ENCODE measurements at places on chromosomes 4 and X.

DNA sequence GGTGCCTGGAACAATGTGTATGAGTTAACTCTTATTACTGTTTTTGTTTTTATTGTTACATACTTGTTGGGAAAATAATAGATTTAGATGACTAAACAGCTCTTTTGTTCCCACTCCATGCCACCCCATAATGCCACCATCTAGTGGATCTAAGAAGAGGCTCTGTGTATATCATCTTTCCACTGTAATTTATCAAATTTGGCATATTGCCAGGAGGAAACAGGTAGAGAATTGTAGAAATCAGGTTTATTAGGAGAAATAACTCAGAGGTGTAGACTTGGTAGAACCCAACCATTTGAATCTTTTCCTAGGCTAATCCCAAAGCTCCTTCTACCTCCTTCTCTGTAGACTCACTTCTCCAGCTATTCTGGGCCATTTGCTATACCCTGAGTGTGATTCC lies 150.6 kb downstream of the GATB start:
- no peak for DNase-seq

GRCh38 chr4:150139297-150139865 lies 61.1 kb downstream of the DCLK2 start:
- DNase-seq: no peak

DNA sequence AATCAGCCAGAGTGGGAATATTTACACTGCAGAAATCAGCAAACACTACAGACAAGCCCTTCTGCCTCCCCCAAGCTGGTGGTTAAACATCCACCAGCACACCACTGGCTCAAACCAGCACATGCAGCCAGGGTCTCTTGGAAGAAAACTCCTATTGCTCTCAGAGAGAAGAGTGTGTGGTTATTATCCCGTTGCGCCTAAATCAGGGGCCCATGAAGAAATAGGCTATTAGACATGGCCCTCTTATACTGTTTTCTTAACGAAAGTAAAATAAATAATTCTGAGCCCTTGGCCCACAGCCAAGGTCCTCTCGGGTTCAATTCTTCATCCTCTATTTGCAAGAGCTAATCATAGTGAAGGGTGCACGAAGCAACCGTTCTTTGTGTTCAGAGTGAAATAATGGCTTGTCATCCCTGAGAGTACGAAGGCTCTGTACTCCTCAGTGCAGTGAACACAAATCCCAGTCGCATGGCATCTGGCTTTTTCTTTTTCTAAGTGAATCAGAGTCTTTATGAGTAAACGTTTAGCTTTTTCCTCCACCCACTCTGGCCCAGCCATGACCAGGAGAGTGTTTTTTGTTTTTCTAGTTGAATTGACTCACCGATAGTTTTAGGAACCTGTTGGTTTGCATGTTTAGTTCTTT lies 33.4 kb upstream of the RBM47 start:
- no peak for DNase-seq

- peak; percentile 22 for DNase-seq
Measured at GRCh38 chr4:75723163-75724065, 963 bp upstream of the USO1 start.

DNA sequence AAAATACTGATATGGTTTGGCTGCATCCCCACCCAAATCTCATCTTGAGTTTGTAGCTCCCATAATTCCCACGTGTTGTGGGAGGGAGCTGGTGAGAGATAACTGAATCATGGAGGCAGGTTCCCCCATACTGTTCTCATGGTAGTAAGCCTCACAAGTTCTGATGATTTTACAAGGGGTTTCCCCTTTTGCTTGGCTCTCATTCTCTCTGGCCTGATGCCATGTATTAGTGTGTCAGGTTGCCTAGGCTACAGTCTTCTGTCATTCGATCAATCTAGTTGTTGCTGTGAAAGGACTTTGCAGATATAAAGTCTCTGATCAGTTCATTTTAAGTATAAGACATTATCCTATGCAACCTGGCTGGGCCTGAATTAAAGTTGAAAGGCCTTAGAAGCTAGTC lies 209.3 kb upstream of the MAOA start:
- DNase-seq: no peak

GRCh38 chr4:86955888-86956451 lies 21.2 kb downstream of the AFF1 start:
- DNase-seq: no peak

DNA sequence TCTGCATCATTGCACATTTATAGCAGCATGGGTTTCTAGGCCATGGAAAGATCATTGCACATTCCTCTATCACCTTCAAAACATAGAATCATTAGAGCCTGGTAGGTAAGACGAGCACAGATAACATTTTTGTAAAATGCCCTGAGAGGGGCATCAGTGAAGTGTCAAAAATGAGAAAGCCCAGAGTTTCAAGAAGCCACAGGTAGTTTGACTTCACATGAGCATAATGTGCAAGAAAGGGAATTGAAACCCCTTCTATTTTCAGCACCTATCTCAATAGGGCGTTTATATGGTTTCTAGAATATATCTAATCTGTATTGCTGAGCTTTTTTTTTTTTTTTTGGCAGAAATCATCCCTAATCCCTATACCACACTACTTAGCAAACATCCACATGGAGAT lies 2441.7 kb downstream of the ARAP2 start:
- DNase-seq: no peak

DNA sequence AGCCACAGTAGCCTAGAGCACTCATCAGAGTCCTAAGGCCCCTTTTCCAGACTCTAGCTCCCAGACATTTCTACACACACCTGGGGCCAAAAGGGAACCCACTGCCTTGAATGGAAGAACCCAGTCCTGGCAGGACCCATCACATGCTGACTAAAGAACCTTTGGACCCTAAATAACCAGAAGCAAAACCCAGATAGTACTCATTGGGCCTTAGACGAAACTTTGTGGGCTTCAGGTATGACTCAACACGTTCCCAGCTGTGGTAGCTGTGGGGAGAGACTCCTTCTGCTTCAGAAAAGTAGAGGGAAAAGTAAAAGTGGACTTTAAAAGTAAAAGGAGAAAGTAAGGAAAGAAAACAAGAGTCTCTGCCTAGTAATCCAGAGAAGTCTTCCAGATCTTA lies 311.5 kb downstream of the OPHN1 start:
- no peak for DNase-seq

- DNase-seq: no peak
Measured at GRCh38 chr4:42225286-42225685, 72.8 kb upstream of the BEND4 start.

DNA sequence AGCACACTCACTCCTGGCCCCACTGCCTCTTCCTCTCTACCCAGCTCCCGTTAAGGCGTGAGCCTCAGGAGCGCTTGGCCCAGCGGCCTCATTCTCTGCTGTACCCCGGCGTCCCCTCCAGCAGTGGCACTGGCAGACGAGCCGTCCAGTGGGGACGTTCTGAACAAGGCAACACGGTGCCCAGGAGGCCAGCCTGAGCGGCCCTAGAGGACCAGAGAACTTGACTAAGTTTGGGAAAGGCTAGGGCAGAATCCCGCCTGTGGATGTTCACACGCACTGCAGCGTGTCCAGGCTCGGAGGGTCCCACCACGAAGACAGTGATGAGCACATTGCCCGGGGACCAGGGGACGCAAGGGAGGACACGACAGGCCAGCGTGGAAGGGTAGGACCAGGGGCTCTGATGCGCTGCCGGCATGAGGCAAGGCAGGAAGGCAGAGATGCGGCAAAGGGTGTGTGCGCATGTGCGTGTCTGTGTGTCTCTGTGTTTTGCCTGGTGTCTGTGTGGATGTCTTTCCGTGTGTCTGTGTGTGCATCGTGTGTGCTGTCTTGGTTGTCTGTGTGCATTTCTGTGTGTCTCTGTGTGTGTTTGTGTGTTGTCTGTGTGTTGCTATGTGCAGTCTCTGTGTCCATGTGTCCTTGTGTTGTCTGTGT lies 89.4 kb downstream of the ABLIM2 start:
- no peak for DNase-seq

GRCh38 chrX:48779399-48779798 lies 7.0 kb upstream of the GATA1 start:
- DNase-seq: no peak

GRCh38 chr4:130172156-130172555 lies 1076.2 kb downstream of the C4orf33 start:
- no peak for DNase-seq

DNA sequence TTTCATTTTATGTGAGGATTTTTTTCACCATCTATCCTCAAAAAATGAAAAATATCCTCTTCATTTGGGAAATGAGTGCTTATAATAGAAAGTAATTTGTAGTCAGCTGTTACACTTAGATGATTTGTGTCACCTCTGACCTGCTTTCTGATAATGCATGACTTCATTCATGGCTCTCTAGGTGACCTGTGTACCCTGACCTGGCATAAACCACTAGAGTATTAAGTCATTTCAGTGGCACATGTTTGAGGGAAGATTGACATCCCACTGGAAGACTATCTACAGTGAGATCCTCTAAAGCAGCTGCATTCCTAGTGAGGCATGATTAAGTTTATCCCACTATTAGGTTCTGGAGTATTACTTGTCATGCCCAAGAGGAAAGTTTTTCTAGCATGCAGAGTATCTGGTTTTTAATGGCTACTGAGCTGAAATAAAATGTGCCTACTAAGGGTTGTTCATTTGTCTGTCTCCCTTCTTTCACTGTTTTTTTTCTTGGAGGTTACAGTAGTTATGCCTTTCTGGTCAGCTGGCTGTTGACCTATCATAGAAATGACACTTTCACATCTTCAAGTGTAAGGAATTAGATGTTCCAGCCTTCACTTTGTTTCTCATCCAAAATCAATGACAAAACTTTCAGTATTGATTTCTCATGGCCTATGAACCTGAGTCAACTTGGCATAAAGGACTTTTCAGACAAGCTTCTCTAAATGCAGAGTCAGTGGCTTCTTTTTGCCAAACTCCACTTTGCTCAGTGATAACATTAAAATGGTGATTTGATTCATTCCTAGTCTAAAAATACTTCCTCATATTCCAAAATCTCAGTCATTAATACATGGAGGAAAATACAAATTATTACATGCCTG lies 33.1 kb downstream of the TET2 start:
- DNase-seq: no peak

- DNase-seq: no peak
Measured at GRCh38 chr4:136505020-136505419, 1027.3 kb downstream of the PCDH18 start.
